ENCODE measurements at places on chromosomes 16 and 17.

DNA sequence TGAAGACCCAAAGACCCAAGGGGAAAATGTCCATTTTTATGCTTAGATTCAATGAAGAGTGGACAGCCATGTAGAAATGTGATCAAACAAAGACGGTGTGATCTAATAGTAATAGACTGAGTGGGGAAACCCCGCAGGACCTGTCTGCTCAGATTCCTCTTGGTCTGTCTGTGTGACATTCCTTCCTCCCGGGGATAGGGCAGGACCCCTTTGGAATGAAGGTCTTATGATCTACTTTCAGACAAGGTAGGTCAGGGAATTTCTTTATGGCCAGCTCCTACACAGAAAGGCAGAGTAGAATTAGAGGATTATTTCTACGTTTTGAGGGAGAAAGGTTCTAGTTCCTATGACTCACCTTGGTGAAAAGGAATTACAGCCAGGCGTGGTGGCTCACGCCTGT lies 267.6 kb downstream of the STX8 start:
- no peak for DNase-seq

DNA sequence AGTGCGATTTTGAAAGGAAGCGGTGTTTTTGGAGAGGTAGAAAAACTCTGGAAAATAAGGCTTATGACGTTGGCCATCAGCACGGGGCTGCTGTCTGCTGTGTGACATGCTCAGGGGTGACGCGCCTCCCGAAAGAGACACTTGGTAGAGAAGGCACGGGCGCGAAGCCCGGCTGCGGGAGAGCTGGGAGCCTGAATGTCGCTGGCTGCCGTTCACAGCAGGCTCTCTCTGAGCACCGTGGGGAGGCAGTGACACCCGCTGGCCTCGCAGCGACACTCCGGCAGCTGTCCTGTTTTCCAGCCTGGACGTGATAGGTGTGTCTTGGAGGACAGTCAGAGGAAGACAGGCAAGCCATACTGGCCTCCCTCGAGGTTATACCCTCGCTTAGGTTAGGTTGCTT lies 759.1 kb upstream of the RBFOX1 start:
- no peak for DNase-seq

DNA sequence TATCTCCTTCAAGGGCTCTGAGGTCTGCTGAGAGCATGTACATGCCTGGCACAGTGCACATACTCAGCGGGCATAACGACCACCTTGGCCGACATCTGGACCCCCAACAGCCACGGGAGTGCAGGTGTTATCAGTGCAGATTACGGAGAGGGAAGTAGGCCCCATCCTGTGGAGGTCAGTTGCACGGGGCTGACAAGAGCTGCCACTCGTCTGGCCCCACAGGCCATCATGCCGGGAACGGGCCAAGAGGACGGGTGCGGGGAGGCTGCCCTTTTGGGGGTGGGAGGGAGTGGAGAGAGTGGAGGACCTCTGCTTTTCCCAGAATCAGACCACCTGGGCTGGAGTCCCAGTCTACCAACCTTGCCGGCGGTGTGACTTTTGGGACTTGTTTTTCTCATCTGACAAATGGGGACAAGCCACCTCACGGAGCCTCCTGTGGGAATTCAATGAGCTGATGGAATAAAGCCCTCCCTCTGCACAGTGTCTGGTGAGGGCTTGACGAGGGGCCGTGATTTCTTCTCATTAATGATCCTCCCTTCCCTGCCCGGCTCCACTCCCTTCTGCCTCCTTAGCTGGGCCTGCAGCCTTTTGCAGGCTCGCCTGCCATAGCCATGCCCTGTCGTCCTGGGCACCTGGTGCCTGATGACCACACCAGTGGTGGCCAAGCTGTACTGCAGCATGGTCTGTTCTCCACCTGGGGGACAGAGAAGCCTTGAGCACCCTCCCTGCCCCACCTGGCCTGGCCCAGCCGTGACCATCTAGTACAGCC lies 4.6 kb downstream of the PRSS33 start:
- DNase-seq: no peak

DNA sequence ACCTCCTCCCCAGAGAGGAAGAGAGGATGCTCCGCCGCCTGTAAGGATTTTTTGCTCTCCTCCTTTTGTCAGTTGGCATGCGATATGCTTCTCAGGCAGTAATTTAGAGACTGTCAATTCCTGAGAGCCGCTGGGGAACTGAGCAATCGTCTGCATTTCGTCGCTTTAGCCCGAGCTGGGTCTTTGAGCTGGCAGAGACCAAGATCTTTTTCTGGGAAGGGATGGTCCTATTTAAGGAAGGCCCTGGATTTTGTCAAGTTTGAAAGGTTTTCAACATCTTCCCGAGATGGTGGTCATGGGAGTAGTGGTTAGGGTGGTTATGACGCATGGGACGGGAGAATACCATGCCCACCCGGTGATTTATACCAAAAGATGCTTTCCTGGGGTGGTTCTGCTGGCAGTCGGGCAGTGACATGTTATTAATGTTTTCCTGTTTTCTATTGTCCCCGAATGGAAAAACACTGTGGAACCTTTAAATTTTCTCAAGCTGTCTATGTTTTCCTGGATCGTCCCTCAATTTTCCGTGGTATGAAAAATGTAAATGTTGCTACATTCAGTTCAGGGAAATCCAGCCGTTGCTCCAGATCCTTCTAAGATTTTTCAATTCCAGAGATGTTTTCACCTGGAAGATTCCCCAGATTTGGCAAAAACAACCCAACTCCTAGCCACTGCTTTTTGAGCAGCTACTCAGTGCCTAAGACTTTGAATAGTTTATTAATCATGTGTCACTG lies 586.4 kb downstream of the MAF start:
- no peak for DNase-seq

DNA sequence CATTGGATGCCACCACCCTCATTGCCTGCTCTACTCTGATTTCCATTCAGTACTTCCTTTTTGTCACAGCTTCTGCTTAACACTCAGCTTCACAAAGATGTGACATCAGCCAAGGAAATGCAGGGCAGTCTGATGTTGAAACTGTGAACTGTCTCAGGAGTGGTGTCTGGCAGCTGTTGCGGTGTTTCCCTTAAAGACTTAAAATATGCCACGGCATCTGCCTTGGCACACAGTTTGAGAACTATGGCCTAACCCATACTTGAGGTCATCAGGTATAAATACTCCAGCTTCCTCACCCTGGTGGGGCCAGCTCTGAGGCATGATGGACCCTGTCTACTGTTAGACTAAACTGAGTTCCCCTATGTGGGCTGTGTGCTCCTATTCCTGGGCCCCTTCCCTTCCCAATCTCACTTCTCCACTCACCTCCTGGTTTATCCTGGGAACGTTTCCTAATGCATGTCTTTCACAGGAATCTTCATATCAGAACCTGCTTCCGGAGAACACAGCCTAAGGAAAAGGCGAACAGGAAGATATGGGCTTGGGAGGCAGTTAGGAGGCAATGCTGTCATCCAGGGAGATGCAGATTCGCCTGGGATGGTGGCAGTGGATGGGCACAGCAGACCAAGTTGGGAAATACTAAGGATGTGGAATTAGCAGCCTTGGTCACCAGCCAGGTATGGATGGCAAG lies 96.5 kb downstream of the WSCD1 start:
- no peak for DNase-seq

GRCh38 chr16:31093132-31093703 lies 1.4 kb downstream of the VKORC1 start:
- no peak for DNase-seq

DNA sequence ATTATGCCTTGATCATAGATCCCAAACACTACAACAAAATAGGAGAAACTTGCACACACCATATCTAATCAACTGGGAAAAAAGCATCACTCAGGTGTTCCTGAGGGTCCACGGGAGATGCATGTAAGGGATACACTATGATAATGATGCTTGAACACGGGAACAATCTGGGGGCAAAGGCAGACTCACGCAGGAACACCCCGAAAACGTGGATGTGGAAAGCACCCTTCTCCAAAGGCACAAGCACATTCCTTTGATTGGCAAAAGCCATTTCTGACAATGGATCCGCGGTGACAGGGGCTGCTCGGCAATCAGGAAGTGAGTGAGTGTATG lies 1.3 kb downstream of the ZNF652 start:
- no peak for DNase-seq

DNA sequence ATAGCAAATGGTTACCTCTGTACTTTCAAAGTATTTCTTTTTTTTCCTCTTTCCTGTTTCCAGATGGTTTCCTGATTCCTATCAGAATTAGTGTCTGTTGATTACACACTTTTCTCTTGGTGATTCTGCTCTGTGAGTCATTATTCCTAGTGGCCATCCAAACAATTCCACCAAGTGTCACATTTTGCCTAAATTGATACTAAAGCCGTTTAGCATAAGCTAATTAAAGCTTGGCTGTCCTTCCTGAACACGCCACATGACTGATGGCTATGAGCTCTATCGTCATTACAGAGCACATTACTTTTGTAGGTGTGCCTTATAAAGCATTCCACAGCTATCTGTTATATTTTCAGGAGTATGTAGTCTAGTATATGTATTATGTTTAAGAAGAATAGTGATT lies 671.2 kb downstream of the CDH8 start:
- no peak for DNase-seq

DNA sequence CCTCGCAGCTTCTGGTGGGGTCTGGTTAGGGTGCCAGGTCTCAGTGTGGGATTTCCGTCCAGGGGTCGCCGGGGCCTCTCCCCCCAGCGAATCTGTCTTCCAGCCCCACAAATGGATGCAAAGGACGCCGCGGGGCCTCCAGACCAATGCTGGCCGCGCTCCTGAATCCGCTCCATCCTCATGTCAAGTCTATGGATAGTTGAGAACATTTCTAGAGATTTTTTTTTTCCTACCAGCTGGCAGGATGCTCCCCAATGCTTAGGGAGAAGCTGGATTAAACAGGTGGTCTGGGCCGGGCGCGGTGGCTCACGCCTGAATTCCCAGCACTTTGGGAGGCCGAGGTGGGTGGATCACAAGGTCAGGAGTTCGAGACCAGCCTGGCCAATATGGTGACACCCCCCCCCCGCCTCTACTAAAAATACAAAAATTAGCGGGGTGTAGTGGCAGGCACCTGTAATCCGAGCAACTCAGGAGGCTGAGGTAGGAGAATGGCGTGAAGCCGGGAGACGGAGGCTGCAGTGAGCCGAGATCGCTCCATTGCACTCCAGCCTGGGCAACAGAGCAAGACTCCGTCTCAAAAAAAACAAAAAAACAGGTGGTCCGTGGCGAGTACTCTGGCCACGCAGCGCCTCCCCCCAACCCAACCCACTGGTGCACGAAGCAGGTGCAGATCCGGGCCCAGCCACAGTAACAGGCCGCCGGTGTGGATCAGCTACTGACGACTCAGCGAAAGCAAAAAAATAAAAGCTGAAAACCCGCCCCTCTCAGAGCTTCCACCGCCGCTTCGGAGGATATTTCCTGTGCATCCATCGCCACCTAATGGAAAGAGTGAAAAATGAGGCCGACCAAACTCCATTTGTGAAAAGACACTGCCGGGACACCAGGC lies 1.1 kb upstream of the NXN start:
- DNase-seq: peak; percentile 71

DNA sequence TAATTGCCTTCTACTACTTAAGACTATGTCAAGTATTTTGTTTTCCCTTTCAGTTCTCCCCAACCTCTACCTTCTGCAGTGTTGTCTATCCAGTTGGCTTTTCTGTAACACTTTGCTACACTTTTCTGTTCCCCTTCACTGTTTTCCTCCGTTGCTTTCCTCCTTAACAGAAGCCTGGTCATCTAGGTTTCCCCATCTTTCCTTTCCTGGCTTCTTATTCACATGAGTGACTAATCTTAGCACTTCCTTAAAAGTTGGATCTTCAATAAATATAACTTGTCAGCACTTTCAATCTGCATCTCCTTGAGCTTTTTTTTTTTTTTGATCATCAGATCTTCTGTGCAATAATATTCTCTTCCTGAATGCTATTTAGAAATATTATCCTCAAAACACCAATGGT lies 2.8 kb upstream of the SLFN11 start:
- no peak for DNase-seq

- DNase-seq: no peak
These were observed 46.9 kb upstream of the NLK start for GRCh38 chr17:27995554-27995953.

- DNase-seq: no peak
These were observed 4.3 kb downstream of the ZKSCAN2 start for GRCh38 chr16:25253322-25253721.

DNA sequence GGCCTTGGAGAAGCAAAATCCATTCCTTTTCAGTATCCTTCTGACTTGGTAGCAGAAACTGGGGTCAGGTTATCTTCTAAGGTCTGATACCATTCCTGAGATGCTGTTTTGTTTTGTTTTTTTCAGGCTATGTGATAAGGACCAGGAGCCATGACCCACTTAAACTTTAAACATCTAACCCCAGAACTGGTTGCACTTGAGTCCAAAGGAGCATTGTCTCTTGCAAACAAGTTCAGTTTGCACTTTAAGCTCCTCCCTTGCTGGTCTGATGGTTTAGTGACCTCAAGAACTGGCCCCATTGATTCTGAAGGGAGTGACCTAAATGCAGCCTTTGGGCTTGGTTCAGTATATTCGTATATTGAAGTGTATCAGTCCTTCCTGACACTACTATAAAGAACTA lies 75.2 kb downstream of the ERCC4 start:
- DNase-seq: no peak

- no peak for DNase-seq
These were observed 390.4 kb downstream of the UTP18 start for GRCh38 chr17:51650772-51651171.

All from activated gamma-delta T cell treated with Interleukin-2 at 50 U/mL for 16 hours (primary cell).